Activated CD4-positive, CD25-positive, alpha-beta regulatory T cell (primary cell): ENCODE measurements at places on chromosomes 7 and 10.

- no peak for DNase-seq
Measured at GRCh38 chr10:98331885-98332284, 63.9 kb upstream of the LOXL4 start.

DNA sequence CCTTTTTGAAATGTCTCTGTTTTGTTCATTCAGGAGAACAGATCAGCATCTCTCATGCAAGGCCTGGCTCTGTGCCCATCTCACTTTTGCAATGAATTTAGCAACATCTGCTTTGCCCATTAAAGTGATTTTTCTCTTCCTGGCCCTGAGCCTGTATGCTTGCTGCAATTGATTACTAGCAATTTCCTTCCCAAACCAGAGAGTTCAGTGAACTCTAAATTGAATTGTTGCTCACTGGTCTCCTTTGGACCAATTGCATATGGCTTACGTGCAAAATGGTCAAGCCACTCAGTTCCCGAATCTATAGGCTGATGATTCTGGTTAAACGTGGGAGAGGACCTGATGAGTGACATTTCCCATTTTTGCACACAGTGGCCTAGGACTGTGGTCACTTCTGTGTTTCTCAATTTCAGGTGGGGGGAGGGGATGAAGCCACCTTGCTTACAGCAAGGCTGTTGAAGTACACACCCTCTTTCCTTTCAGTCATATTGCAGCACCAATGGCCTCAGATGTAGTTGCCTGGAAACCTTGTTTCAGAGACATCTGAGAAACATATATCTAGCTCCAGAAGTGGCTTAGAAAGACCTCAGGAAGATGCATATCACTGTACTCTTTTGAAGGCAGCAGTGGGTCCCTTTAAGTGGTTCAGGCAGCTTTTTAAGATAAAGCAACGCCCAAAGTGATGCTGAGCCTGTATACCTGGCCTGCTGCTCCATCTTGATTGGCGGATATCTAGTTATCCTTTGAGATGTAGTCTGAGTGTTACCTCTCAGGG is 201.4 kb downstream of the PTEN start:
- no peak for DNase-seq

- DNase-seq: no peak
Measured at GRCh38 chr7:1668396-1669063, 1.5 kb upstream of the ELFN1 start.

DNA sequence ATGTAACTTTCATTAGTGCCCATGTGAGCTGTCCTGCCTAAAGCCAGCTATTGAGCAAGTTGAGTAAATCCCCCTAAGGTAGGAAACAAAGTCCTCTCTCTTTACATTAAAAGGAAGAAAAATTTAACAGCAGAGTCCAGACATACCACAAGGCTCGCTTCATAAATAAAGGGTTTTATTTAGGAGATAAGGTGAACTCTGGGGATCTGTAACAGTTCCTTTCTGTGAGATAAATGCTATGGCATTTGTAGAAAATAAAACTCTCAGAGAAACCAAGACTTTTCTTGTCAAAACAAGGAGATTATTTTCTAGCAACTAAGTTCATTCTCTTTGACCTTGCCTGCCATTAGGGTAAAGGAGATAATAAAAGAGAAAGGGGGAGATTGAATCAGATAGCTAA is 32.3 kb upstream of the LYZL1 start:
- DNase-seq: no peak

DNA sequence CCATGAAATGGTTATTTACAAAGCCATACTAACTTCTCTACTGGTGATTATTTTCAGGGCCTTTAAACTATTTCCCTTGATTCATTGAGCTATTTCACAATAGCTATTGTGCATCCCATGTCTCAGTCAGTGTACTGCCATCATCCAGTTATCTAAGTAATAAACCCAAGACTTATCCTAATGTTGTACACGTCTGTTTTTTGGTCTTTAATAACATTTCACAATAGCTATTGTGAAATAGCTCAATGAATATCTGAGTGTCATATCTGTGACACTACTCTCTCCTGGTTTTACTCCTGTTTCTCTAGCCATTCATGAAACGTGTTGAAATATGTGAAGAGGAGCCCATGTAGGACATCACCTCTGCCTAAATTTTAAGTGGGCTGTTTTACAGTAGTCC is 36.5 kb upstream of the TMEM140 start:
- no peak for DNase-seq

GRCh38 chr7:156003220-156004162 is 191.2 kb upstream of the SHH start:
- DNase-seq: no peak

DNA sequence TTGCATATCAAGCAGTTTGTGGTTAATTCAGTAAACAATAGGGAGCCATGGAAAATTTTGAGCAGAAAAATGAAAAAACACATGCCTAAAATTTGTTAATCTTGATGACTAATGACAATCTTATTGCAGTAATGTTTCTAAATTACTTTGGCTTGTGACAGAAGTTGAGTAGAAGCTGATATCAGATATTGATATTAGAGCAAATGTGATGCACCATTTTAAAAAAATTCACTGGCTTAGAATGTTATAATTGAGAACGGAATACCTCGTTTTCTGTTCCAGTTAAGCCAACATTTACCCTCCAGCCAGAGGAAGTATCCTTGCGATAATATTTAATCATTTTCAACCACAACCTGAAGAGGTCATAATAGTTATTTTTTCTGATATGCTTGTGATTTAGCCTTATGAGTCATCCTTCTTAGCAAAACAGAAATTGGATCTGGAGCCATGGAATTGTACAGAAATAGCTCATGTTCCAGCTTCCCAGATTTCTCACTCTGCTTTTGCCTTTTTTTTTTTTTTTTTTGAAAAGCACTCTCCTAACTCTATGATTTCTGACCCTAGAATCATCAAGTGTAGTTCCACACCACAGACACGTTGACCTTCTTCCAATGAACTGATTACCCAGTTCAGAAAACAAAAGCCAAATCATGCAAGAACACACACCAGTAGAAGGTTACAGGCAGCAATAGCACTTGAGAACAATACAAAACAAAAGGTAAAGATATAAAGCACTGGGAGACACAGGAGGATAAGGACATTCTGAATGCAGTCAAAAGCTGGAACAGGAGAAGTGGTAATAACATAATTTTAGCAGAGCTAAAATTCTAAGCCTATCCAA is 96.8 kb upstream of the PHYHIPL start:
- DNase-seq: no peak

GRCh38 chr7:121000081-121000983 is 11.8 kb downstream of the CPED1 start:
- DNase-seq: no peak

DNA sequence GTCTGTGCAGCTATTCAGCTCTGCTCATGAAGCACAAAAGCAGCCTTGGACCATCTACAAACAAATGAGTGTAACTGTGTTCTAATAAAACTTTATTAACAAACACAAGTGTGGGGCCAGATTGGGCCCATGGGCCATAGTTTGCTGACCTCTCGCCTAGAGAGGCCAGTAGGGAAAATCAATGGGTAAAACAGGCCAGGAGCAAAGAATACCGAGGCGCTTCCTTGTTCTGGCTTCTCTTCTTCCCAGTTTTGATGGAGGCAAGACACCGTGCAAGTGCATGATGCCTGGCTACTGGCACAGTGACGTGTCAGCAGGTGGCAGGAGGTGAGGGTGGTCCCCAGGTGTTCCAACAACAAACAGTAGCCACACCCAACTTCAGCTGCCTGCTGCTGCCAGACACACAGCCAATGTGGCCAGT is 94.3 kb upstream of the SDK1 start:
- no peak for DNase-seq

DNA sequence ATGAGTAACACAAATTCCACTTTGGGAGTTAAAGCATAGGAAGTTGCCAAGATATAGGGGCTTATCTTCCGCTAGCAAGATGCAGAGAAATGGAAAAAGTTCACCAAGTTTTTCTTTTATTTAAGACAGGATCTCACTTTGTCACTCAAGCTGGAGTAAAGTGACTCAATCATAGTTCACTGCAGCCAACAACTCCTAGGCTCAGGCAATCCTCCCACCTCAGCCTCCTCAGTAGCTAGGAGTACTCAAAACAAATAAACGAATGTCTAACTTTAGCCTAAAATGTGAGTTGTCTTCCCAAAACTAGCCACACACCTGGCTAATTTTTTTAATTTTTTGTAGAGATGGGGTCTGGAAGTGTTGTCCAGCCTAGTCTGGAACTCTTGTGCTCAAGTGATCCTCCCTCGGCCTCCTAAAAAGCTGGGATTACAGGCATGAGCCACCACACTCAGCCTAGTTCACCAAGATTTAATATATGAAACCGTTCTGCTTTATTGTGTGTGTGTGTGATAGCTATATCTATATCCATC is 9.9 kb downstream of the VIM start:
- DNase-seq: no peak

DNA sequence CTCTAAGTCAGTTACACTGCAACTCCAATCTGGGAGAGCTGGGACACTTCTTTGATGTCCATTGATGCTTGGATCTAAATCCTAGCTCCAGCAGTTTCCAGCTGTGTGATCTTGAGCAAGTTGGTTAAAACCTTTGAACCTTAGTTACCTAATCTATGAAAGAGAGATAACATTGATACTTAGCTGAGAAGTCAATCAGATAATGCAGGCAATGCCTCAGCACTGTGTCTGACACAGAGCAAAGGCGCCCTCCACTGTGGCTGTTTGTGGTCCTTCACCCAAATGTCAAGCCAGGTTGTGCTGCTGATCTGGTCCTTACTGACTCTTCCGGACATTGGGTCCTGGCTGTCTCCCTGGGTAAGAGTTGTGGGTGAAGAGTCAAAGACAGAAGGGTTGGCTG is 20.2 kb downstream of the DNTT start:
- no peak for DNase-seq

DNA sequence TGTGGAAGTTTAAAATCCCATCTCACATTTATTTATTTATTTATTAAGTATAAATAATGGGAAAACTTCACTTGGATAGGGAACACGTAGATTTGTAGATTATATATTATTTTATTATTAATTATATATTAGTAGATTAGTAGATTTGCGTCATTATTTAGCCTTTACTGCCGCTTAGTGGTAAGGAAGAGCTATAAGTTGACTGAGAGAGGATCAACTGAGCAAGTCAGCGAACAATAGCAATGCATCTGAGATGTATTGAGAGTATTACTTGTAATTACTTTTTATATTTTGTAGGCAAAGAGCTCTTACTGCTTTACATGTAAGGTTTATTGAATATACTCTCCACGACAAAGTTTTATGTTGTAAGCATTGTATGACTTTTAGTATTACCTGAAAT is 244.5 kb upstream of the ANKRD30A start:
- DNase-seq: no peak

GRCh38 chr7:52648872-52649271 is 386.6 kb upstream of the POM121L12 start:
- no peak for DNase-seq

- no peak for DNase-seq
Measured at GRCh38 chr7:81068-81925, 111.1 kb upstream of the FAM20C start.

- no peak for DNase-seq
Measured at GRCh38 chr10:71213127-71213621, 804 bp downstream of the UNC5B start.

GRCh38 chr10:123523833-123524232 is 142.3 kb upstream of the GPR26 start:
- no peak for DNase-seq

DNA sequence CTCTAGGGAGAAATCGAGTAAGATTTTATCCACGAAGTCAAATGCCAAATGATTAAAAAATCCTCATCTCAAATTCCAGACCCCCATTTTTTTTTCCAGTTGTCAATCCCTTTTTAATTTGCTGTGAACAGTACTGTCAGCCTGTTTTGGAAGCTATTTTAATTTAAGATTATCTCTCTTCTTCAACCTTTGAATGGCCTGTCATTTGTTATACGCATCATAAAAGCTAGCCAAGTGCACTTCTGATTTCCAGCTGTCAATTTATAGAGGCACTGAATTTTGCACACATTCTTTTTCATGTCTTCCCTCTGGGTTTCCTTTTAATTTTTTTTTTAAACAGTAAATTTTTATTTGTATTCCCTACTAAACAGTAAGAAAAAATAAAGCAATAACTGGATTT is 336.4 kb upstream of the HGF start:
- DNase-seq: no peak

GRCh38 chr7:34848670-34849069 is 188.6 kb downstream of the DPY19L1 start:
- no peak for DNase-seq

DNA sequence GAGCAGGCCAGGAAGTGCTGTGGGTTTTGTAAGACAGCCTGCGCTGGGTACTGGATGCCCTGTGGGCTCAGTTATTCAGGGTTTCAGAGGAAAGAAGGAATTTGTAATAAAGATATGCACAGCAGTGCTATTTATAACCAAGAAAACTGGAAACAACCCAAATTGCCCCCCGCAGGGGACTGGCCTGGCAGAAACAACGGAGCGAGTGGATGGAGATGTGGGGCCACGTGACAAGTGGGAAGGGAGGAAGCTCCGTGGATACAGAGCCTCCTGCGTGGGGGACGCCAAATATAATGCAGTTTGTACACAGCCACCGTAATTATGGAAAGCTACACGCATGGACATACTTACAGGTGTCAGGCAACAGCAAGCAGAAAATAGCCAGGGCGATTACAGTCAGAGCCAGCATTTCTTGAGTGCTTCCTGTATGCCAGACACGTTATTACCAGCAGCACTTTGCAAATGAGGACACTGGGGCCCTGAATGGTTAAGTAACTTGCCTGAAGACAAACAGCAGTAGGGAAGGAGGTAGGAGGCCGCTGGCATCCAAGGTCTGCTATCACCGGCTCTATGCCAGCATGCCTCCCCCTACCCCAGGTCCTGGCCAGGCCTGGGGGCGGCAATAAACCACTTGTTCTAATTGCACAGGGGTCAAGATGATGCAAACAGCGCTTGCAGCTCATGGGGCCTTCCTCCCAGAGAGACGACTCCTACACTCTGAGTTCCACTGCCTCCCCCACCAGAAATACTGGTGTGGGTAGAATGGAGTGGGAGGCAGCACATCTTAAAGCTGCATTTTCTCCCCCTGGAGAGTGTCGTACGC is 8.7 kb upstream of the CAMK2B start:
- no peak for DNase-seq

DNA sequence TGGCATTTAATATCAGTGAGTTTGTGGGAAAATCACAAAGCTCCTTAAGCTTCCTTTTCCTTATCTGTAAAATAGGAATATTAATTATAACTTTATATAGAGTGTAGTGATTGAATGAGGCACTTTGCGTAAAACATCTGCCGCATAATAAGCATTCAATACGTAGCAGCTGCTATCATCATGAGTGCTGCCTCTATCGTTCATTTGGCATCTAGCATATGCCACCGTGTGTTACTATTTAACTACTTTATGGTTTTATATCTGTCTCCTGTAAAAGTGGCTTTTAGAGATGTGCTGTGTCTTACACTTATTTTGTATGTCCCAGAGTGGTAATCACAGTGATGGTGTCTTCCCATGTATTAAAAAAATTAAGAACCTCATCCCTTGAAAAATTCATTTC is 729.6 kb downstream of the SORCS3 start:
- DNase-seq: no peak

- no peak for DNase-seq
Measured at GRCh38 chr10:130711072-130711471, 574.9 kb downstream of the GLRX3 start.
